ENCODE measurements at places on chromosomes 6 and 20. TPM values are rescaled to one million over a fixed set of nuclear protein-coding genes. Genes with fewer than 3 reads are reported as not detected.

The RIPOR3 gene
- not detected for total RNA-seq

The CNKSR3 gene
- total RNA-seq, result 0.08 TPM

The RAB23 gene
- 3.6 TPM for total RNA-seq

The B4GALT5 gene
- 6.2 TPM for total RNA-seq

The TFAP2B gene
- total RNA-seq, result not detected

The HLA-DRB1 gene
- 37.0 TPM for total RNA-seq

The IP6K3 gene
- total RNA-seq, result not detected

The WDR46 gene
- 47.8 TPM for total RNA-seq

The LTA gene
- 29.6 TPM for total RNA-seq

The HLA-E gene
- 935 TPM for total RNA-seq

The EFCAB8 gene
- 0.18 TPM for total RNA-seq

The FLRT3 gene
- total RNA-seq, result not detected

The MPC1 gene
- 24.6 TPM for total RNA-seq

The SLC22A1 gene
- 0.60 TPM for total RNA-seq

The ZBTB46 gene
- total RNA-seq, result 0.05 TPM

The GMEB2 gene
- 17.0 TPM for total RNA-seq

The RIMS1 gene
- total RNA-seq, result not detected

The TFAP2C gene
- total RNA-seq, result not detected

The OOEP gene
- total RNA-seq, result not detected

The SLC39A7 gene
- total RNA-seq, result 39.6 TPM

The SIRPA gene
- total RNA-seq, result not detected

The RIMS4 gene
- total RNA-seq, result not detected

The OGFRL1 gene
- 8.6 TPM for total RNA-seq

The IL17A gene
- not detected for total RNA-seq

The IGF2R gene
- 78.4 TPM for total RNA-seq

The AVP gene
- total RNA-seq, result not detected

The PROCR gene
- total RNA-seq, result 0.30 TPM

The GFRAL gene
- total RNA-seq, result not detected

The OPN5 gene
- not detected for total RNA-seq

The KIF6 gene
- not detected for total RNA-seq

The C4B gene
- 3.5 TPM for total RNA-seq
